Activated T-cell treated with anti-CD3 and anti-CD28 coated beads, Interleukin-2, amount 50 U/mL, for 24 hours (primary cell): ENCODE measurements at places on chromosomes 5 and 9.

DNA sequence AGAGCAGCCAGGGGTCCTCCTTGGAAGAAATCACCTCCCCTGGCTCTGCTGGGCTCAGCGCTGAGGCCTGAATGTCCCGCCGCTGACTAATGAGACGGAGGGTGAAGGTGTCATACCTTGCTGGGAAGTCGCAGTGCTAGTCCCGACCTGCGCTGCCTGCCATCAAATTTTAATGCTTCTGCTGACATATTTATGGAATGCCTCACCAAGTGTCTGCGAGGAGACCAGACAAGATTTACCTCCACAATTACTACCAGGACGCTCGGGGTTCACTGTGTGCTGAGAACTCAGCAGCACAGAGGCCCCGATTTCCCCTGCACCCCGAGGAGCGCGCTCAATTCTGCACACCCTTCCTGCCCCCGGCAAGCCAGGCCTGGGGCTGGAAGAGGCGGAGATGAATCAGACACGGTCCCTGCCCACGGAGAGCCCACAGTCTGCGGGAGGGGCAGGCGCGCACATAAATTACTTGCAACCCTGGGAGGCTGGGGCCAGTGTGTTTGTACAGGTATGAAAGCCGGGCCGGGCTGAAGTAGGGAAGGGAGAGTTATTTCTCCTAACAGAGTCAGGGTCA lies 175.2 kb downstream of the PAX5 start:
- DNase-seq = no peak
- H3K27me3 ChIP-seq = peaks cover 11% of the 10 kb centered on the region
- no peaks in the 10 kb centered on the region for H3K36me3 ChIP-seq
- no peak overlapping the region for H3K27ac ChIP-seq

DNA sequence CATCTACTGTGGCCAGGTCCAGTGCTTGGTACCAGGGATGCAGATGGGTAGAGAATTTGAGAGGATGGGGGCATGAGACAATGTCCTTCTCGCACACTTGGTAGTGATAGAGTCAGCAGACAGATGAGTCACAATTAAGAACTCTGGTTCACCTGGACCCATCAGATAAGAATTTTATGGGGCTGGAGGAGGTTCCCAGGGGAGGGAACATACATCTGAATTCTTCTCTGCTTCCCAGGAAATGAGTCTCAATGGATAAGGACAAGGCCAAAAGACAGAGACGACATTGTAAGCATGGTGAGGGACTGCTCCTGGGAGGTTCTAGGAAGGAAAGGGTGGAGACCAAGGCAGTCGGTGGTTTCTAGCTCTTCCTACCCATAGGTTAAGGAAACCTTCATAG lies 5.3 kb downstream of the SLC4A9 start:
- no peak overlapping the region for H3K4me3 ChIP-seq
- no peak for DNase-seq
- no peak overlapping the region for H3K27ac ChIP-seq
- no peaks in the 10 kb centered on the region for H3K36me3 ChIP-seq
- no peaks in the 10 kb centered on the region for H3K27me3 ChIP-seq

DNA sequence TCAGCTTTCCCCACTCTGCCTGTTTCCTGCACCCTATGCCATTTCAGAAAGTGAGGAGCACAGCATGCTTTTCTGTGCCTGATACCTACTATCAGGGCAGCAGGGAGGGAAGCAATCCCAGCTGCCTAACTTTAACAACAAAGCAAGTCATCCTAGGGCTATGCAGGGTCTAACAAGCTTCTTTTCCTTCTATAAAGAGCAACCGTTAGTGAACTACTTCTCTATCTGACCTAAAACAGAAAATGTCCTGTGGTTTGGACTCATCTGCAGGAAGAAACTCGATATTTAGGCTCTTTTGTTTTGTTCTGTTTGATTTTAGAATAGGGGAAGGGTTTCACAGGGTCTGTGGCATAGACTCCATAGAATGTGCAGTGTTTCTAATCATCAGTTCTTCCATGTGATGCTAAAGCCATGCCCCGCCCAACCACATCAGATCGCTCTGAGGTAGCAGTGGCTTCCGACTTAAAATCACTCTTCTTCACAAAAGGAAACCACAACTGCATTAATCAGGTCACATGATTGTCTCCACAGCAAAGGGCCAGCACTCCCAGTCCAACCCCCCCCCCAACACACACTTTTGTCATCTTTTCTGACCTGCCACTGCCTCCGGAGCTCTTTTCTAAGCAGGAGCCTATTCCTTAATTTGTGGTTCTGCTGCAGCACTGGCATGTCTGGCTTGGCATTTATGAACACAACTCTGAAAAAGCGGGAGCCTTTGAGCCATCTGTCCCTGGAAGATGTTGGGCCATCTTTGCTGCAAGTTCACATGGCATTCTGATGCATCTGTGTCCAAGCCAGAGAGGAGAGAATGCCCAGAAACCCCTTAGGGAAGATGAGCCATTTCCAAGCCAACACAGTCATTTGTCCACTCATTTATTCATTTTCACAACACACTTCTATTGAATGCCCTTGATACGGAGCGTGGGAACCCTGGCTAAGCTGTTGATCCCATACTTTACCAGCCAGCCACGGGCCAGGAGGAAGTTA lies 71.6 kb downstream of the CFAP90 start:
- H3K27me3 ChIP-seq = peaks cover 82% of the 10 kb centered on the region
- H3K36me3 ChIP-seq = no peaks in the 10 kb centered on the region
- no peak for DNase-seq

GRCh38 chr5:132263548-132264261 lies 6.2 kb downstream of the PDLIM4 start:
- no peaks in the 10 kb centered on the region for H3K36me3 ChIP-seq
- DNase-seq = no peak
- peak overlapping the region; percentile 15 for H3K27ac ChIP-seq
- peaks cover 56% of the 10 kb centered on the region for H3K4me1 ChIP-seq

DNA sequence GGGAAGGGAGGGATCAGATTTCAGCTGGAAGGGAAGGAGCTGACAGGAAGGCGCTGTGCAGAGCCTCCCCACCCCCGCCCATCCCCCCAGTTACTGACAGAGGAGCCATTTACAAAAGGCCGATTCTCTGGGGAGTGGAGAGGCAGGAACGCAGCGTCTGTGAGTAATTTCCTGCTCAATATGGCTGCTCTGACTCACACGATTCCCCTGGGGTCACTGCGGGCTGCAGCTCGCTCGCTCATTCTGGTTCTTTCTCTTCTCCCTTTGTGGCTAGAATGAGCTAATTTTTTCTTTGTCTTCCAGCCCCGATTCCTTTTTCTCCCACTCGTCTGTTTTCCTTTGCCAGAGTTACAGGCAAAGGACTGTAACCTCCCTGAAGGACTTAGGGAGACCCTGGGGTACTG lies 28.8 kb downstream of the PTPA start:
- H3K4me1 ChIP-seq = peaks cover 47% of the 10 kb centered on the region
- H3K4me3 ChIP-seq = peak overlapping the region; percentile 81
- no peaks in the 10 kb centered on the region for H3K27me3 ChIP-seq
- H3K36me3 ChIP-seq = peaks cover 63% of the 10 kb centered on the region
- DNase-seq = peak; percentile 80

DNA sequence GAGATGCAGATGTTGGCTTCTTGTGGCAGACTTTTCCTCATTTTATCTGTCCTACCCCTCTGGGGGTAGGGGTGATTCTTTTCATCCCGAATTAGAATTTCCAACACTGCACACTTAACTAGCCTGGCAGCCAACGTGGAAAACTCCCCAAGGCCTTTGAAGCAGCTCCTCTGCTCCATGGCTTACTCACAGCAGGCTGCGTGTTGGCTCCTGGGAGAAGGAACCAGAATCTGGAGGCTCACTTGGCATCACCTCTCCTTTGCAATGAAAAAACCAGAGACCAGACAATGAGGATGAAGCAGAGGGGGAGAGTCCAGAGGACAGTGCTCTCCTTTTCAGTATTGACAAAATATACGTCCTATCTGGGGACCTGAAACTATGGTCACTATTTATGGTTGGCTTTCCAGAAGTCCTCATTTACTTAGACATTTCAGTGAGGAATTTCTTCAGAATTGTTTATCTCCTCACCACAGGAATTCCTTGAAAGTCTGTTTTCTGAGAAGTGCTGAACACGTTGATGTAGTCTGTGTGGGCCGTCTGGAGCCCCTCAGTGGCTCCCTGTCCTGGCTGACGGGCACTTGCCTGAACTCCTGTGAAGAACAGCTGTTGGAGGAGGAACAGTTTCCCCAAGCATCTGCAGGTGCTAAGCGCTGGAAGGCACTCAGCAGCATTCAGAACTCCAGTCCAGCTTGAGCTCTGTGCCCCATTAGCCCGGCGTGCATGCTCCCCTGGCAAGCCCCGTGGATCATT lies 231.3 kb downstream of the RFK start:
- no peak overlapping the region for H3K27ac ChIP-seq
- H3K27me3 ChIP-seq = no peaks in the 10 kb centered on the region
- peaks cover 55% of the 10 kb centered on the region for H3K36me3 ChIP-seq
- peaks cover 2% of the 10 kb centered on the region for H3K4me1 ChIP-seq

DNA sequence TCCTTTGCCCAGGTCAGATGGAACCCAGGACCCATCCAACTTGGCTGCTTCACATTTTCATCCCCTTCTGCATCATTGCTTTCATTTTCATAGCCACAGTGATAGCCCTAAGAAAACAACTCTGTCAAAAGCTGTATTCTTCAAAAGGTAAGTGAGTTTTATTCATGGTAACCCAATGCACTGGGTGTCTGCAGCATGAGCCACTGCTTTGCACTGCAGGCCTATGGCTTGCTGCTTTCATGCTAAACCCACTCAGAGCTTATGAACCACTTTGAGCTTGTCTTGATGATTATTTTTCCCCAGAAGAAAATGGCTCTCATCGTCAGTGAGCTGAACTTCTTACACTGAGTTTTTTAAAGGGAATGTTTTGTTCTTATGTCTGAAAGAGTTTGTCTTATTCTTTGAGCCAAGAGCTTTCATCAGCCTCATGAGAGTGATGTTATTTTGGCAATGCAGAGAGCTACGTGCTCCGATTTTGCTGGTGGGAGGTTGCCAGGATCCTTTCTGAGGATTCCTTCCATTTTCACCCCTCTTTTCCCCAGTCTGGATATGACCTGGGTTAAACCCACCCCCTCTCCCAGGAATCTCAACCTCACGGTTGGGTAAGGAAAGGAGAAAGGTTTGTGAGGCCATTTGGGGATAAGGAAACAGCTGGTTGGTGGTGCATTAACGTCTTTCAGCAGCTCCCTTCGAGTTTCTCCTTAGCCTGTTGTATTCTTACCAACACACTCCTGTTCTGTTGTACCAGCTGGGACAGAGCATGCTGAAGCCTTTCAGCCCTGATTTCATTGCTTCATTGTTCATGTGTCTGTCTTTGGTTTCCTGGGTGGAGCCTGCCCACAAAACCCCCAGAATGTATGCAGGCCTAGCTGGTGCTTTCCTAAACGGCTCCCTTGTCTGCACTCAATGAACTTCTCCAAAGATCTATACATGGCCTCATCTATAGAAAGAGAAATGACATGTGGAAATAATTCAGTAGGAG lies 47.6 kb downstream of the PDCD1LG2 start:
- DNase-seq = peak; percentile 46
- no peaks in the 10 kb centered on the region for H3K27me3 ChIP-seq
- peak overlapping the region; percentile 30 for H3K4me3 ChIP-seq
- H3K4me1 ChIP-seq = peaks cover 53% of the 10 kb centered on the region

GRCh38 chr5:145237843-145238242 lies 597.3 kb downstream of the PRELID2 start:
- H3K27me3 ChIP-seq = no peaks in the 10 kb centered on the region
- H3K36me3 ChIP-seq = no peaks in the 10 kb centered on the region
- H3K4me1 ChIP-seq = no peaks in the 10 kb centered on the region
- DNase-seq = no peak

- peaks cover 98% of the 10 kb centered on the region for H3K36me3 ChIP-seq
- no peak overlapping the region for H3K4me3 ChIP-seq
- H3K4me1 ChIP-seq = no peaks in the 10 kb centered on the region
- H3K27ac ChIP-seq = no peak overlapping the region
Measured at GRCh38 chr5:32406650-32407049, 37.9 kb downstream of the ZFR start.

DNA sequence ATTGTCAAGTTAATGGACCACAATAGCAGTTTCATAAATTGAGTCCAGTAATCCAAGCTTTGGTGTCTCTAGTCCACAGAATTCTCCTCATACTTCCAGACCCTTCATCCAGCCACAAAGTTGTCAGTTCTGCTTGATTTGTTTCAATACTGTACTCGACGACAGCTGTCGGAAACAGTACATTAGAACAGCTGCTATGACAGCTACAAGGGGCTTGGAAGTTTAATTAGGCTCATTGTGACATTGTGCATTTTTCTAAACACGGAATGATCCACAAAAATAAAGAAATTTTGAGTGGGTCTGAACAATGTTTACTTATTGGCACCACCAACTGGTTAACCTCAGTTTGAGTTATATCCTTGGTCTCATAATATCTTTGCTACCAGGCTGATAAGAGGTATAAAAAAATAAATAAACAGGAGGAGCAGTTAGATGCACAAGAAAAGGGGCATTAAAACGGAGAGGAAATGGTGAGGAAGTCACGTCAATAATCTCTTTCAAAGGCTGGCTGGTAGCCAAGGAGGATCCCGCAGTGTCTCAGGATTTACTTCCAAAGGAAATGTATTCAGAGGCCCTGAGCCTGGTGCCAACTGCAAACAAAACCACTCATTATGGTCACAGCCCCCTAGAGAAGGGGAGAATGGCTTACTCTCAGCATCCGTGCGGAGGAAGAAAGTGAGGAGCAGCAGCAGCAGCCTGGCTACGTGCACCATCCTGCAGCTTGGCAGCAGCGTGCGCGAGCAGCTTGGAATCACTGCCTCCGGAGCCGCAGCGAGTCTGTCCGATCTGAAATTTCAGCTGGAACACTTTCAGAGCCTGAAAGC lies 933.8 kb upstream of the DMAC1 start:
- no peak overlapping the region for H3K4me3 ChIP-seq
- H3K36me3 ChIP-seq = no peaks in the 10 kb centered on the region
- no peak overlapping the region for H3K27ac ChIP-seq
- H3K4me1 ChIP-seq = no peaks in the 10 kb centered on the region
- H3K27me3 ChIP-seq = peaks cover 6% of the 10 kb centered on the region
- DNase-seq = no peak

DNA sequence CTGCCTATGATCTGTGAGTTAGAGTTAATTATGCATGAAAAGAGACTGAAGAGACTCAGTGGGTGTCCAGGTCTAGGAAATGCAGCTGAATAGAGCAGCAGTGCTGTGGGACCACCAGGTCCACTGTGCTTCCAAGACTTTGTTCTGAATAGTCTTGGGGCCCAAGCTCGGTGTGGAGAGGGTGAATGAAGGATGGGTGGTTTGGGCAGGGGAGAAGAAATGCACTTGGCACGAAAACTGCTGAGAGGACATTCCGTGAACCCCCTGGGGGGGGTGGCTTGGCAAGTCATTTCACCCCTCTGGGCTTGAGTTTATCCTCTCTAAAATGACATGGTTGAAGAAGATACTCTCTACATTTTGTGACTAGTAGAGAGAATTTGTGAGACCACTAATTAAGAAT lies 36.0 kb upstream of the GOLPH3 start:
- DNase-seq = no peak
- no peaks in the 10 kb centered on the region for H3K36me3 ChIP-seq
- no peaks in the 10 kb centered on the region for H3K27me3 ChIP-seq
- peaks cover 26% of the 10 kb centered on the region for H3K4me1 ChIP-seq
- no peak overlapping the region for H3K4me3 ChIP-seq
- peak overlapping the region; percentile 83 for H3K27ac ChIP-seq

DNA sequence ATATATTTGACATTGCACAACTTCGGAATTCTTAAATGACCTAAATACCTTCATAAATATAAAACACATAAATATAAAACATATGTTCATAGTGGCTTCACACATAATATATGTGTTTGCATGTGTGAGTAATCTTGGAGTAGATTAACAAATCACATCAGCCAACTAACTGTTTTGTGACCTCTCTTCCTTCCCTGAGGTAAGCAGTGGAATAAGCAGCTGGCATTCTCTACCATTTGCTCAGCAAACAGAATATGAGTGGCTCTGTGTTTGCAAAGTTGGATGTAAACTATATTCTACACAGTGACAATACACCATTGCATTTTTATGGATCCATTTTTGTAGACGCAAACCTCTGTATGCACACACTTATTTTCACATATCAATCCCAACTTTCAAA lies 189.9 kb downstream of the ACER2 start:
- no peak overlapping the region for H3K4me3 ChIP-seq
- no peak overlapping the region for H3K27ac ChIP-seq
- no peaks in the 10 kb centered on the region for H3K36me3 ChIP-seq
- H3K4me1 ChIP-seq = no peaks in the 10 kb centered on the region
